Kidney tubule cell (primary cell): ENCODE measurements at places on chromosomes 4 and X.
A peak's percentile ranks its signal among the peaks of the same experiment; 100 is the strongest.

DNA sequence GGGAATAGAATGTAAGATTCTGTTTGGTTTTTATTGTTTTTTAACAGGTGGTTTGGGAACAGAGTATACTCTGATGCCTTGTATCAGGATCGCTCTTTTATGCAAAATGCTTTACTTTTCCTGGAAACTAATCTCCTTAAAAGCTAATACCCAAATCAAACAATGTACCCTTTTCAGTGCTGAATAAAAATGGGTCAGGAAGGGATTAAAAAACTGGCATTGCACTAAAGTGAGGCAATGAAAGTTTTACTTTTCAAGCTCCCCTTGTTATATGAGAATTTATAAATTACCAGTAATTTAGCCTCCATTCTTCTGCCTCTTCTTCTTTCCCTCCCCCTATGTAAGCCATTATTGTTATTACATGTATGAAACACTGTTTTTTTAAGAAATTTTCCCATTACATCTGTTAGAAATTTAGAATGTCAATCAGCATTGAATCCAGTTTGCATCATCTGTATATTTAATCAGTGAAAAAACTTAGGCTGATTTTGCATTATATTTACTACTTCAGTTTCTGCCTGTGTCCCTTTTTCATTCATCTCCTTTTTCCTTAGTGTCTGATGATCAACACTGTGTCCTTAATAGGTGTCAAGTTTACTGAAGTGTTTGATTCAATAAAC is 89.7 kb upstream of the NPNT start:
- no peak for DNase-seq

- peak; percentile 4 for DNase-seq
Observed at GRCh38 chrX:69961365-69962072, 88.2 kb downstream of the AWAT2 start.

DNA sequence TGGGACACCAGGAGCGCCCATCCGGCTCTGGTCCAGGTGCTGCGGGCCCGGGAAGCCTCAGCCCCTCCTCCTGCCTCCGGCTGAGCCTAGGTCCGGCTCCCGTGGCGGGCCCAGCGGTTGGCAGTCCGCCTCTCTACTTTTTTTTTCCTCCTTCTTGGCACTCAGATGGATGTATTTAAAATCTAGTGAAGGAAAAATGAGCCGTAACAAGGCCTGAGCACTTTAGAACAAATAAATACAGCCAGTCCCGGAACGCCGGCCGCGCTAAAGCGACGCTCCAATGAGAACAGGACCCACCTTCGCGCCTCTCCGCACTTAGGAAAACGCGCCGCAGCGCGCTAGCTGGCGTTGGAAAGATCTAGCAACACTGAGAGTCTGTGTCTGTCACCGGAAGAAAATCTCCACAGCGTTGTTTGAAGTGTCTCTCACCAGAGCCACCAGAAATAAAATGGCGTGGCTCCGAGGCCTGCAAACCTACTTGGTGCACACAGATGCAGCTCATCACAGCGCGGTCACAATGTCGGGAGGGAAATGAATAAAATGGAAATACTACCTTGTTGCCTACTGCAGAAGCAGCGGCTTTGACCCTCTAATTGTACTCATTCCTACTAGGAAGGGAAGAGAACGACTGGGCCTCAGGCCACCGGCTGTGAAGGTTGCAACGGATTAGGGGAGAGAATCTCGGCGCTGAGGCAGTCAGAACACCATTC is 4.7 kb downstream of the NEUROG2 start:
- no peak for DNase-seq

GRCh38 chrX:7637066-7637465 is 205.9 kb upstream of the VCX start:
- DNase-seq, result no peak

- DNase-seq, result peak; percentile 39
Observed at GRCh38 chr4:41448934-41449333, 89.0 kb upstream of the LIMCH1 start.

GRCh38 chr4:1126506-1126905 is 13.1 kb upstream of the RNF212 start:
- no peak for DNase-seq

DNA sequence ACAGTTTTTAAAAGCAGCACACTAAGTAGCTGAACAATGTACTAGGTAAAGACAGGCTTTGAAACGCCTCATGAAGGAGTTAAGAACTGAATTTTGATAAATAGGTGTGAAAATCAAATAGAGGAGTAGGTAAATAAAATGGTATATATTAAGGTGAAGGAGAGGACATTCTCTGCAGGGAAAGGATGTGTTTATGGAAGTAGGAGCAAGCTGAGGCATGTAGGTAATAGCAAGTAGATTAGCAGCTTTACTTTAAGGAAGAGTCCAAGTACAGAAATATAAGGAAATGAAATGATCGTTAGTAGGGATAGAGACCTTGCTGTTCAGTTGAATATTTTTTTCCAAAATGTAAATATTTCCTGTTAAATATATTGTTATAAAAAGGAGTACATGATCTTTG is 12.5 kb downstream of the METAP1 start:
- no peak for DNase-seq

DNA sequence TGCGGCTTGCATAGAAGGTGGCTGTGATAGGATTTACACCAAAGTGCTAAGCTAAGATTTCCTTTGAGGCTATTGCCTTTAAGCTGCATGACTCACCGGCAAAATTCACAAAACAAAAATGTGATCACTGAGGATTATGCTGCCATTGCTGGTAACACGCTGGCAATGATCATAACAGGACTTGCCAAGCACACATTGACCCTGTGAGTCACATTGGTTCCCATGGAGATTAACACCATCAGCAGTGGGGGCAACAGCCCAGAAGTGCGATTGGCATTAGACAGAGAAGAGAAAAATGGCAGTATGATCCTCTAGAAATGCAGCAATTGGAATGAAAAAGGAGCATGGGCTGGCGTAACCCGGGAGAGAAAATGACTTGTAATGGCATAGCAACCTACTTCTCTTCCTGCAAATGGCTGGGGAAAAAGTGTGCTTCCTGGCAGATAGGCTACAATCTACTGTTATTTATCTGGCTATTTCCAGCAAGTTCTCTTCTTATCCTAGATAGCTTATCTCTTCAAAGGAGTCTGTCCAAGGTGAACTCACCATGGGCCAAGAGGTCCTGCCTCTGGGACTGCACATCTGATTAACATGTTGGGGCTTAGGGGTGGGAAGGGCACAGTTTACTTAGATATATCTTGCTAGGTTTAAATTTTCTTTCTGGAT is 314.2 kb upstream of the IGFBP7 start:
- peak; percentile 92 for DNase-seq
